ENCODE measurements at places on chromosomes 6 and 20. TPM values are rescaled to one million over a fixed set of nuclear protein-coding genes. Genes with fewer than 3 reads are reported as not detected.

Gene RBBP8NL
- total RNA-seq, result not detected

Gene OPN5
- total RNA-seq, result not detected

Gene MGME1
- 12.3 TPM for total RNA-seq

Gene PPP1R14C
- total RNA-seq, result 0.31 TPM

Gene CDC25B
- total RNA-seq, result 44.3 TPM

Gene TFEB
- 14.7 TPM for total RNA-seq

Gene FAM217B
- total RNA-seq, result 4.8 TPM

Gene ID4
- total RNA-seq, result 102 TPM

Gene RNF182
- total RNA-seq, result 1.9 TPM

Gene SGK2
- 14.5 TPM for total RNA-seq

Gene CST2
- total RNA-seq, result not detected

Gene HLA-DQB1
- total RNA-seq, result 9.1 TPM

Gene LAMA2
- total RNA-seq, result 509 TPM

- DNase-seq, result no peak
Measured at GRCh38 chr6:35057449-35058357, 83.4 kb downstream of the TCP11 start.

- no peak for DNase-seq
Measured at GRCh38 chr6:41780551-41781365, at the start of gene PRICKLE4. PRICKLE4 (plus strand) TSS chr6:41780782; CDS start chr6:41783474, 2,692 bp downstream.

GRCh38 chr6:33732817-33733708, 13.6 kb downstream of the IP6K3 start:
- no peak for DNase-seq

- no peak for DNase-seq
Measured at GRCh38 chr6:99894815-99895214, 99.2 kb downstream of the MCHR2 start.

GRCh38 chr20:47389867-47390347, 33.4 kb upstream of the ZMYND8 start:
- no peak for DNase-seq

GRCh38 chr20:8435285-8436035, 303.4 kb downstream of the PLCB1 start:
- no peak for DNase-seq

- DNase-seq, result no peak
Measured at GRCh38 chr6:24959319-24959718, 23.6 kb upstream of the RIPOR2 start.

DNA sequence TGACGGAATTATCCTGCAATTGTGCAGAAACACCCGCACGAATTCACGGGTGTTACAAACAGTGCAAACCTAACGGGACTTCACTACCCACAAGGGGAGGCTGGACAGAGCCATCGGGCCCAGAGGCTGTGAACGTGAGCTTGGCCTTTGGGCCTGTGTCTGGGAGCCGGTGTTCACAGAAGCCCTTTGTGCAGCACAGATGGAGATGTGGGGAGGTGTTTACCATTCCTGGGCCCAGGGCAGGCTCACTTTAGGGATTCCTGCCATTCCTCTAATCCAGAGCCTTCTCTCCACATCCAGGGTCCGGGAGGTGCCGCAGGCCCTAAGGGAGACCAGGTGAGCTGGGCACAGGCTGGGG, 15.0 kb downstream of the COL9A3 start:
- no peak for DNase-seq

DNA sequence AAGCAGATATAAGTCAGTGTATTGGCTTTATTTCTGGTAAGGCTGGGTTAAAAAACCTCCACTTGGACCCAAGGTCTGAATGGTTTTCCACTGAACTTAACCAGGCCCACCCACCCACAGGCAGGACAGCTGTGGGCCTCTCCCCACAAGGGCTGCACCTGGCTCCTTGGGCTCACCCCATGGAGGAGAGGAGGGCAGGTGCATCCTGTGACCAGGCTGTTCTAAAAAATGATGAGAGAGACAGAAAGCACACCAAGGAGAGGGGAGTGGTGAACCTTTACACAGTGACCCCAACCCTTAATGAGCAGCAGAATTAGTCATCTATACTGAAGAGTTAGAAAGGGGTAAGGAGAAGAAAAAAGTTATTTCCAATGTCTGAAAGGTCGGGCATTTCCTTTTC, 34.5 kb upstream of the DUSP22 start:
- no peak for DNase-seq

- no peak for DNase-seq
Measured at GRCh38 chr20:10429443-10429981, 4.5 kb downstream of the MKKS start.

DNA sequence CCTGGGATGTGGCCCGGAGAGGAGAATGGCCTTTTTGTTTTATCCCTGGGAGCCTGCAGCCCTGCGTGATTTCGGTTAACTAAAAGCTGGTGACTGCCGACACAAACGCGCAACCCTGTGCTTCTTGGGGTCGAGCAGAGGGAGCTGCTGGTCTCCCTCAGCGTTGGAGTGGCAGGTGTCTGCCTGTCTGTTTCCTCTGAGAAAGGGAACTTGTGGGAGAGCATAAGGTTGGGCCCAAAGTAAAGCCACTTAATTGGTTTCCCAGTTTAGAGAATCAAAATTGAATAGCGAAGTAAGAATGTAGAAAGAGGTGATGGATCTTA, 500 bp downstream of the LTV1 start:
- DNase-seq, result no peak

DNA sequence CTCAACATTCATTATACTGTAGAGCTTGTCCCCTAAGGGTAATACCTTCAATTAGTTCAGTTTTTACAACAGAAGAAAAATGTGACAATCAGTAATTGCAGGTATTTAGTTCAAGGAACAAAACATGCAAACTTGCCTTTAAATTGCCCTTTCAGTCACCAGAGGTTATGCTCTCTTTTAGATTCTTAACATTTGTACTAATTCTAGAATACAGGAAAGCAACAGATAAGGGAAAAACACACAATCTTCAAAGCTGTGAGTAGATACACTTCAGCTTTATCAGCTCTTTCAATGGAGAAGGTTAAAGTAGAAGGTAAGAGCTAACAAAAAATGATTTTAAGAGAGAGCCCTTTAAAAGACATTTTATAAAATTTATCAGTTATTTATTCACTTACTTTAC, 173.1 kb downstream of the HS3ST5 start:
- DNase-seq, result no peak

DNA sequence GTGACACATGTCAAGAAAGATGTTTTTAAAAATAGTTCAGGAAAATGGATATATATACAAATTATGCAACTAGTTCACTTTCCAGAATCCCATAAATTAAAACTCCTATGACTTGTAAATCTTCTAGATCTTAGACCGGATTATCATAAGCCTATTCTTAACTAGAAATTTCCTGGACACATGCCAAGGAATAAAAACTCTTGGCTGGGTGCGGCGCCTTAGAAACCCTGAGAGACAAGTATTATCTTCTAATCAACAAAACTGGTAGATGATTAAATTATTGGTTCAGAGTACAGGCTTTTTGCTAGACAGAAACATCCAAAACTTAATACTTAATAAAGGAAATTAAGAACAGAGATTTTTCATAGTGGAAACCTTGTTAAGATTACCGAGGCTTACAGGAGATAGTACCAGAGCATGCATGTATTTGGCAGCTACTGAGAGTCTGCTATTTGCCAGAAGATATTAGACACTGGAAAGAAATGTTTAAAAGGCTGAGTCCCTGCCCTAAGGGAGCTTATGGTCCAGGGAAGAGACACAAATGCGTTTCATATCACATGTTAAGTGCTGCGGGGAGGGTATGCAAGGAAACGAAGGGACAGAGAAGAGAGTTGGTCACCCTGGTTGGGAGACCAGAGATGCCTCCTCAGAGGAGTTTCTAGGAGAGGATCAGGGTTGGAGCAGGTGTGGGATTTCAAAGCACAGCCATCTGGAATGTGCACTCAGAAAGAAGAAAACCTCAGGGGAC, 46.5 kb upstream of the IFNGR1 start:
- DNase-seq, result no peak

DNA sequence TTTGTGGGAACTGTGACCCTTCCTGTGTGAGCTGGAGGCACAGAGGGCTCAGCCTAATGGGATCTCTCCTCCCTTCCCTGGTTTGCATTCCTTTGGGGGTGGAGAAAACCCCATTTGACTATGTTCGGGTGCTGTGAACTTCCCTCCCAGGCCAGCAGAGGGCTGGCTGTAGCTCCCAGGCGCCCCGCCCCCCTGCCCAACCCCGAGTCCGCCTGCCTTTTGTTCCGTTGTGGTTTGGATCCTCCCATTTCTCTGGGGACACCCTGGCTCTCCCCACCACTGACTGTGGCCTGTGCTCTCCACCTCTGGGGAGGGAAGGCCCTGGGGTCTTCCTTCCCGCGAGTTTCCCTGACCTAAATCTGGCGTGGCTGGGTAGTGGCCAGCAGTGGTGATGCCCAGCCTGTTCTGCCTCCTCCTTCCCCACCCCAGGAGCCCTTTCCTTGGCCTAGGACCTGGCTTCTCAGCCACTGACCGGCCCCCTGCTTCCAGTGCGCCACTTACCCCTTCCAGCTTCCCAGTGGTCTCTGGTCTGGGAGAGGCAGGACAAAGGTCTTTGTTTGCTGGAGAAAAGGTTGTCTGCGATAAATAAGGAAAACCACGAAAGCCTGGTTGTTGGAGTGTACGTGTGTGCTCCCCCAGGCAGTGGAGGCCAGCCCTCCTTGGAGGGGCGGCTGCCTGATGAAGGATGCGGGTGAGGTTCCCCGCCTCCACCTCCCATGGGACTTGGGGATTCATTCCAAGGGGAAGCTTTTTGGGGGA, 4.9 kb downstream of the VEGFA start:
- no peak for DNase-seq

- DNase-seq, result no peak
Measured at GRCh38 chr6:98970469-98970868, 22.7 kb upstream of the FBXL4 start.

GRCh38 chr6:117919275-117919674, 12.2 kb downstream of the SLC35F1 start:
- DNase-seq, result no peak

GRCh38 chr6:140012150-140012549, 637.7 kb upstream of the CITED2 start:
- DNase-seq, result no peak

- no peak for DNase-seq
Measured at GRCh38 chr6:140879946-140880345, 1252.8 kb upstream of the GJE1 start.

DNA sequence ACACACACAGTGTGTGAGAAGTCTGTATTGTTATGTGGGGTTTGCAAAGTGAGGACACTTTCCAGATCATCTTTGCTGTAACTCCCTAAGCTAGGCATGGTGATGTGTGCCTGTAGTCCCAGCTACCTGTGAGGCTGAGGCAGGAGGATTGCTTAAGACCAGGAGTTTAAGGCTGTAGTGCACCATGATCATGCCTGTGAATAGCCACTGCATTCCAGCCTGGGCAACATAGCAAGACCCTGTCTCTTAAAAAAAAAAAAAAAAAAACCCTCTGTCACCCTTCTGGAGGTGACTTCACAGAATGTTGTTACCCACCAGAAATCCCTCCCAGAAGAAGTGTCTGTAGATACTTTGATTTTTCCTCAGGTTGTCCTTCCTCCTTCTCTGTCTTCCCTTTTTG, 14.9 kb downstream of the CASS4 start:
- DNase-seq, result no peak

- DNase-seq, result no peak
Measured at GRCh38 chr20:34536798-34537394, 20.7 kb downstream of the DYNLRB1 start.

DNA sequence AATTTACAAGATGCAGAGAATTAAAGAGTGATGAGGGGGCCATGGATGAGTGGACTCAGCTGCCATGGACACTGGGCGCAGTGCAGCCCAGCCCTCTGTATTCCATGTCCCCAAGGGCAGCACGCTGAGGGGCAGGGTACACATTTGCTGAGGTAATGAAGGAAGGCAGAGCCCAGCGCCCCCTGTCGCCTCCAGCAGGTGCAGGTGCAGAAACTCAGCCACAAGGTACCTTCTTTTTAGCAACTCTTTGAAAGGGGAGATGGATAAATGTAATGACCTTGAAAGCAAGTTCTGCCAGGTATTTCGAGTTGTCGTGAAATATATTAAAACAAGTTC, 7.1 kb downstream of the CD93 start:
- DNase-seq, result no peak
